ENCODE measurements at places on chromosomes 16 and 17.

GRCh38 chr17:50421308-50422051 lies 4.5 kb upstream of the ACSF2 start:
- DNase-seq = no peak

GRCh38 chr16:23843143-23843542 lies 7.4 kb downstream of the PRKCB start:
- DNase-seq = no peak

DNA sequence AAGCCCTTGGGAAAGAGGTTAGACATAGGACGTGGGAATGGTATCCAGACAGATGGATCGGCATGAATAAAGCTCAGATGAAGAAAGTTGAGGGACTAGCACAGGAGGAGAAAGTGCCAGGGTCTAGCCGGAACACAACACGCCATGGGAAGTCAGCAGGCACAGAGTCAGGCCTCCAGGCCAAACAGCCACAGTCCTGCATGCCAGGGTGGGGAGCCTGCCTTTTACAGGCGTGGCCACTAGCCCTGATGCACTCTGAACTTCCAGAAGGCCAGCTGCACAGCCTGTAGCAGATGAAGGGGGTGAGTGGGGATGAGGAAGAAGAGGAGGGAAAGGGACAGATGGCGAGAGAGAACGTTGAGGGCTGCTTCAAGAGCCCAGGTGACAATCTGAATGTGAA lies 5.2 kb downstream of the B9D1 start:
- DNase-seq = no peak

DNA sequence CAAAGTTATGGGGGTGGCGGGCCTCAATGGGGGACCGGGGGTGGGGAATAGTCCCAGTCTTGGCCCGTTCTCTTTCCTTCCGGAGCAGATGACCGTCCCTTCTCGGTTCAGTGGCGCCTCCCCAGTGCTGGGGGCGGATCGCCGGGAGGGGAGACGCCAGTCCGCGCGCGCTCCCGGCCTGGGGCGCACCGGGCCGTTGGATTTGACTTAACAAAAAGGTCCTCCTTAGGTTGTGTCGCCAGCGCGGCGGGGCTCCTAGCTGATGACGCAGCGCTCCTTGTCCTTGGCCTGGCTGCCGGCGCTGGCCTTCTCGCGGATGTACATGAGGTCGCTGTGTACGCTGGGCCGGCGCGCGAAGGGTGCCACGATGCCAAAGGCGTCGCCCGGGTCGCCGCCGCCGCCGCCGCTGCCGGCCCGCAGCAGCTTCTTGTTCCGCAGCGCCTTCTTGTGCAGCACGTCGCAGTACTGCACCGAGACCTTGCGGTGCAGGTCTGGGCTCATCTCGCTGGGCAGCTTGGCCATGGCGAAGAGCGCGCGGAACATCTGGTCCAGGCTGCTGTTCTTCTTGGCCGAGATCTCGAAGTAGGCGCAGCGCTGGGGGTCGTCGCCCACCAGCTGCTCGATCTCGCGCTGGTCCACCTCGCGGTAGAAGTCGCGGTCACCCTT lies 1.2 kb downstream of the RASD1 start:
- no peak for DNase-seq

DNA sequence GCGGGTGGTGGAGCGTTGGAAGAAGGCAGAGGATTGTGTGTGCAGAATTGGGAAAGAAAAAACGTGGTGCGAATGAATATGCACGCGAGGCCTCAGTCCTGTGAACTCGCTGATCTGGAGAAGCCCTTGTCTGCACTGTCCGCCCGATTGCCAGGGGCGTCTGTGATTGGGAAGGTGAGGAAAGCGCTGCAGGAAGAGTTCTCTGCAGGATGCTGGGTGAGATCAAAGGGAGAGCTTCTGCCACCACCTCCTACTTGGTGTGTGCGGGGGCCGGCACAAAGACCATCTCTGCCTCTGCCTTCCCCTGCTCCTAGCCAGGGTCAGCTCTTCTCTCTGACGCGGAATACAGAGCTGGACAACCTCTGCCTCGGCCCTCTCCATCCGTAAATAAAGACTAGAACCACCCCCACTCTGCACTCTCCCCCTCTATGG lies 841 bp upstream of the RAB5C start:
- DNase-seq = no peak

- DNase-seq = no peak
Measured at GRCh38 chr17:15260376-15261257, 4.5 kb downstream of the PMP22 start.

DNA sequence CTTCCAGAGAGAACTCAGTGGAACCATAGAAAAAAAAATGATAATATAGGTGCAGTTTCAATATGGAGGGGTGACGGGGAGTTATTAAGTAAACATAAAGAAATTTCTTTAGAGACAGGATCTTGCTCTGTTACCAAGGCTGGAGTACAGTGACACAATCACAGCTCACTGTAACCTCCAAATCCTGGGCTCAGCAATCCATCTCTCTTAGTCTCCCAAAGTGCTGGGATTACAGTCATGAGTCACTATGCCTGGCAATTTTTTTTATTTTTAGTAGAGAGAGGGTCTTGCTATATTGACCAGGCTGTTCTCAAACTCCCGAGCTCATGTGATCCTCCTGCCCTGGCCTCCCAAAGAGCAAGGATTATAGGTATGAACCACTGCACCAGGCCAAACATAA lies 48.8 kb downstream of the NLRC5 start:
- peak; percentile 26 for DNase-seq

- no peak for DNase-seq
Measured at GRCh38 chr17:51745993-51746392, 412.5 kb downstream of the CA10 start.

DNA sequence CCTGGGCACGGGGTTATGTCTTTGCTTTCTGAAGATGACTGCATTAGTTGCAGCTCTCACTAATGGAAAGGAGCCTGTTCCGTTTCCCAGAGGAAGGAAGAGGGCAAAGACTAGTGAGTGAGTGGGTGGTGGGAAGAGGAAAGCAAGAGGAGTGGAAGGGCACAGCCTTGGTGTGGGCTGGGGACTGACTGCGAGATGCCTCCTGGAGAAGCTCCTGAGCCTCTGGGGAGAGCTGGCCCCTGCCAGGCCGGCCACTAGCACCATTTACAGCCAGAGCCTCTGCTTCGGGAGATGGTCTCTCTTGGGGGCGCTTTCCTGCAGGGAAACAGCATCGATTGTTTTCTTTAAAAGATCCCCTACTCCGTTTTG lies 825 bp upstream of the RHBDL3 start:
- DNase-seq = no peak

GRCh38 chr16:3458278-3458851 lies 14.9 kb downstream of the NAA60 start:
- no peak for DNase-seq

DNA sequence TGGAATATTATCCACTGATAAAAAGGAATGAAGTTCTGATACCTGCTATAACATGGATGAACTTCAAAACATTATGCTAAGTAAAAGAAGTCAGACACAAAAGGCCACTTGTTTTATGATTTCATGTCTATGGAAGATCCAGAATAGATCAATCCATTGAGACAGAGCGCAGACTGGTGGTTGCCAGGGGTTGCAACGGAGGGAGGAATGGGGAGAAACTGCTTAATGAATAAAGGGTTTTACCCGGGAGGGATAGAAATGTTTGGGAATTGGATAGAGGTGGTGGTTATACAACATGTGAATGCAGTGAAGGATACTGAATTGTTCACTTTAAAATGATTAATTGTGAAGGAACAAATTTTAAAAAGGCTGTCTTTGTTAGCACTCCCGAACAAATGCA lies 30.2 kb downstream of the WDR59 start:
- DNase-seq = no peak

DNA sequence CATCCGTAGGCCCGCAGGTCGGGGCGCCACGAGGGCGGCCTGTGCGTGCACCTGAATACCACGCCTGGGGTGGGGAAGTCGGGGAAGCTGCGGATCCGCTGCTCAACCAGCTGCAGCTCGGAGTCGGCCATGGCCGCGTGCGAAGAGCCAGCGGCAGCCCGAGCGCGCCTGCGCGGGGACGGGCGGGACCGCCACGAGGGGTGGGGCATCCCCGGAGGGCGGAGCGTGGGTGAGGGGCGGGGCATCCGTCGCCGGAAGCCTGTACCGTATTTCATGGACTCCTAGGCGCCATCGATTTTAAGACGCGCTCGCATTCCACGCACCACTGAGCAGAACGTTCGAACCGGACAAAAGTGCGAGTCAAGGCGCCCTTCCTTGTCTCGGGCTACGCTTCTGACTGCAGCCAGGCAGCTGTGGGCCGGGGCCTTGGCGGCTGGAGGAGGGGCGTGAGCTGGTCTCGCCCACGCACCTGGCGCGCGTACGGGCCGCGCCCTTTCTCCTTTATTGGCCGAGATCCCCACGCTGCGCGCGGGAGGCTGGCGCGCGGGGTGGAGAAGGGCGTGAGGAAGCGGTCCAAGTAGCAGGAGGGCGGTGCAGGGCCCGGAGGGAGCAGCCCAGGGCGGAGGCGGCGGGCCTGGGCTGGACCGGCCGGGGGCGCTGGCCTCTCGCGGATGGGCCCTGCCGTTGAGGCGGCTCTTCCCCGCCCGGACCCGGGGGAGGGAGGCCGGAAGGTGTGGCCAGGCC lies at the start of gene APRT:
APRT (minus strand) TSS at position 160 of the 744 bp plus-strand sequence; CDS start at position 131, 29 bp downstream.
- peak; percentile 60 for DNase-seq

DNA sequence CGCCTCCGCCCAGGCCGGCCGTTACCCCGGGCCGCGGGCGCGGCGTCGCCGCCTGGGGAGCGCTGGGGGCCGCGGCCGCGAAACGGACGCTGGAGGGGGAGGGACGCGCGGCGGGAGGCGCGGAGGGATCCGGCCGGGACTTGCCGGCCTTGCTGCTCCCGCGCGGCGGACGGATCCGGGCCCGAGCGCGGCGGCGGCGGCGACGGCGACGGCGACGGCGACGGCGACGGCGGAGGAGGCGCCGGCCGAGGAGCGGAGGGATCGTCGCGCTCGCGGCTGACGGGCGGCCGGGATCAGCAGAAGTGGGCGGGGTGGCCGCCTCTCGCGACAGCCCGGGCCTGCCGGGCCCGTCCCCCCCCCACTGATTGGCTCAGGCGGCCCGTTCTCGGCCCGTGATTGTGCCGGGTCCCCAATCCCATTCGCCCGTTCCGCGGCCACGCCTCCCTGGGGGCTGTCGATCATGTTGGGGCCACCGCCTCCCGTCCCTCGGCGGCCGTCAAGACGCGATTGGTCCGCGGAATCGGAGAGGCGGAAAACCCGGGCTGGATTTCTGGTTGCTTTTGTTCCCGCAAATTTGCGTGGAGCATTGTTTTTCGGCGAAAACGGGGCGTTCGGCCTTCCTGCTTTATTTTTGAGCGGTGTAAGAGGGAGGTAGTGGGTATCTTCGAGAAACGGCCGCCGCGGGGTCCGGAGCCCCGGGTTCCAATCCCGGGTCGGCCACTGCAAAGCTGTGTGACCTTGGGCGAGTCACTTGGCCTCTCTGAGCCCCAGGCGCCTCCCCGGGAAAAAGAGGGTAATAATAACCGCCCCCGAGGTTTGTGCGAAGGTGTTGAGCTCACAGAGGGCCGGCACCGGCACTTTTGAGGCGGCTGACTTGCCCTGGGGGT lies at the start of gene ZCCHC14:
ZCCHC14 (minus strand) TSS at position 304 of the 887 bp plus-strand sequence. CDS start 786 bp downstream, outside the sequence.
- DNase-seq = peak; percentile 52

GRCh38 chr17:4573669-4574068 lies 10.7 kb upstream of the SMTNL2 start:
- no peak for DNase-seq

GRCh38 chr17:81931557-81932332 lies 4.2 kb upstream of the MAFG start:
- no peak for DNase-seq

DNA sequence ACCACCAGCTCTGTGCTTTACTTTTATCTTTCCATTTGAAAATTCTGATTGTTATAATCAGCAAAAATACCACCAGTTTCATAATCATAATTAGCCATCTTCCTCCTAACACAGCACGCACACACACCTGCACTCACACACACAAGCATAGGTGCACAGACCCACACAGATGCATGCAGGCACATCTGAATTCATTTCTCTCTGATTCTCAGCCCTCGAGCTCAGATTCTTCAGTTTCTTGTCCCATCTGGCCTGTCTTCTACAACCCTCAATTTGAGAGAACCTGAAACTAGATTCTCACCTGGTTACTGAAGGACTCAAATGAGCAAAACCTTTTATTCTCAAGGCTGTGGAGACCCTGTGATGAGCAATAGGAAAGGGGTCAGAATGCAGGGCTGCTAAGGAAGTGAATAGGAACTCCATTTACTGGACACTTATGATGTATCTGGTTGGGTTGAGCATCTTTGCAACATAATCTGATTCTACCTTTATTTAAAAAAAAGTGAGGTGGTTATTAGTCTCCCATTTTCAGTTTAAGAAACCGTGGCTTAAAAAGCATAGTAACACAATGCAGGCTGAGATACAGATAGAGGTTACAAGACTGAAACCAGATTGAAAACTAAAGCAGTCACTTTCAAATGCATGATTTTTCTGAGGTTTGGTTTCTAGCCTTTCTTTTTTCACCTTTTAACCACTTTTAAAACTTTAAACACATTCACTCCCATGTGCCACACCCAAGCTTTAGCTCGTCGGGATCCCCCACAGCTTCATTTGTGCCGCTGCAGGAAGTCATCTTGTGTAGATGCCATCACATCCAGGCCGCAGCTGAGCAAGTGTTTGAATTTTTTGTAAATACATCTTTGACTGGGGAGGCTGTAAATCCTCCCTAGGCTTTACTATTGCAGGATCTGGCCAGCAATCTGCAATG lies 9.4 kb downstream of the KRT33A start:
- no peak for DNase-seq

DNA sequence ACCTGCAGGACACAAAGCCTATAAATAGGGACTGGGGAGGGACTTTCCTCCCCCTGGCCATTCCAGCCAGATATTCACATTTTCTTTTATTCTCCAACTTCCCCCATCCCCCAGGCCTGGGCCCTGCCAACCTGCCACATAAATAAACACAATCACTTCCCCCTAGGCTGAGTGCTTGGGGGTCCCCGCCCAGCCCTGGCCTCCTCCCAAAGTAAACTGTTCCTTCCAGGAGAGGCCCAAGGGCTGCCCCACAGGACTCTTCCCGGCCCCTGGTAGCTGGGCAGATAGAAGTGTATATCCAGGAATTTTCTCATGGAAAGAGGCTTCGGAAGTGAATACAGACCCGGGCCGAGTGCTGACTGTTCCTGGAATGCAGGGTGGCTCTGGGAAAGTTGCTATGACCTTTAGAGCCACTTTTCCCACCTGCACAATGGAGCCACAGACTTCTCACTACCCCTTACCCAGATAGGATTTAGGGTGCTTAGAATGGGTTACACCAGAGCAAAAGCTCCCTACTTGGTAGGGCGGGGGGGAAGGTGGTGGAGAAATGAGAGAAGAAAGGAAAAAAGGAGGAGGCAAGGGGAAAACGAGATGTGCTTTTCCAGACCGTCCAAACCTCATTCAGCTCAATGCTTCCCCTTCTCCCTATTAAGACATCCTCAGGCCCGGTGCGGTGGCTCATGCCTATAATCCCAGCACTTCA lies 8.5 kb downstream of the CSF3 start:
- DNase-seq = no peak

DNA sequence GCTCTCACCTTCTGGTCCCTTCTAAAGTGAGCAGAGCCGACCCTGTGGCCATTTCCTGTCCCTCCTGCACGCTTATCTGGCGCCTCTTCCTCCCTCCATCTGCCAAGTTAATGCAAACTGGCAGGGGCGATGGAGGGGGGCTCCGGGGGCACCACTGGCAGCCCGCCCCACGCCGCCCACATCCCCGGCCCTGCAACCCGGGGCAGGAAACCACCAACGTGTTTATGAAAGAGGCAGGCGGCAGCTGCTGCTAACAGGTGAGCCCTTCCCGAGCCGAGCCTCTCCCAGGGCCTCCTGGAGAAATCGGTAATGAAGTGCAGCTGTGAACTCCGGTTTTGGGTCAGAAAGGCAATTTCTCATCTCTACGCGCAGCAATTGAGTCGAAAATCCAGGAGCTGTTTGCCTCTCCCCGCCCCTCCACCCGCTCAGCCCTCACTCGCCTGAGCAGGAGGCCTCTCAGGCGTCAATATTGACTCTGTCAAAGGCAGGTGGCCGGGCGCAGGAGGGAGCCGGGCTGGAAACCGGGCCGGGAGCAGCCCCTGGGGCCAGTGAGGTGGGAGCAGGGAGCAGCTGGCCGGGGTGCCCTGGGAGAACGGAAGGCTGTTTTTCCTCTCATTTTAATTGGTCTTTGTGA lies 164.4 kb upstream of the GSE1 start:
- DNase-seq = no peak

All from HS-5 (cell line).